Stimulated activated CD8-positive, alpha-beta memory T cell treated with anti-CD3 and anti-CD28 coated beads, Interleukin-4, amount 100 ng/mL, for 48 hours (primary cell): ENCODE measurements at places on chromosomes 6 and 20.

DNA sequence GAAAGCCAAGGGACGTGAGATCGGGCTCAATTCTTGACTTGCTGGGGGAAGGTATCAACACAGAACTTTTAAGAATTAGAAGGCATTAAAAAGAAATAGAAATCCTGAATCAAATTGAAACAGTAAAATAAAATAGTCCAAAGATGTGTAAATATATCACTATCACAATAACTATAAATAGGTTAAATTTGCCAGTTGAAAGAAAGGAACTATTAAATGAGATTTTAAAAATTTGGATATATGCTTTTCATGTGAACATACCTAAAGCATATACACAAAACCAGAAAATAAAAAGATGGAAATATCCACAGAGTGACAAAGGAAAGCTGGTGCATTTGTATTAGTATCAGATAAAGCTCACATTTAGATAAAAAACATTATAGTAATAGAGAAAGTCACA is 152.4 kb upstream of the ESR1 start:
- DNase-seq, result no peak

GRCh38 chr20:62319346-62319909 is 16.6 kb downstream of the ADRM1 start:
- no peak for DNase-seq

DNA sequence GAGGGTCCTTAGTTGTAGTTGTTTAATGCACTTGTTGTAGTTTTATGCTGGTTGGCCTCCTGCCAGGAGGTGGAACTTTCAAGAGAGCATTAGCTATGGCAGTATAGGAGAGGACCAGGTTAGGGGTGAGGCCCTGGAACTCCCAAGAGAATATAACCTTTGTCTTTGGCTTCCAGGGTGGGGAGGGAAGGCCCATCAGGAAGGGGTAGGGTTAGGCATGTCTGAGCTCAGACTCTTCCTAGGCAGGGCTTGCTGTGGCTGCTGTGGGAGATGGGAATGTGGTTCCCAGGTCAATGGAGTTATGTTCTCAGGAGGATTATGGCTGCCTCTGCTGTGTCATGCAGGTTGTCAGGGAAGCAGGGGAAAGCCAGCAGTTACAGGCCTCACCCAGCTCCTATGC is 20.0 kb upstream of the GABRR1 start:
- no peak for DNase-seq

- no peak for DNase-seq
Measured at GRCh38 chr6:150413781-150414281, 45.0 kb downstream of the IYD start.

- no peak for DNase-seq
Measured at GRCh38 chr6:8628736-8629135, 193.4 kb upstream of the SLC35B3 start.
